ENCODE measurements at places on chromosomes 7 and 10.

DNA sequence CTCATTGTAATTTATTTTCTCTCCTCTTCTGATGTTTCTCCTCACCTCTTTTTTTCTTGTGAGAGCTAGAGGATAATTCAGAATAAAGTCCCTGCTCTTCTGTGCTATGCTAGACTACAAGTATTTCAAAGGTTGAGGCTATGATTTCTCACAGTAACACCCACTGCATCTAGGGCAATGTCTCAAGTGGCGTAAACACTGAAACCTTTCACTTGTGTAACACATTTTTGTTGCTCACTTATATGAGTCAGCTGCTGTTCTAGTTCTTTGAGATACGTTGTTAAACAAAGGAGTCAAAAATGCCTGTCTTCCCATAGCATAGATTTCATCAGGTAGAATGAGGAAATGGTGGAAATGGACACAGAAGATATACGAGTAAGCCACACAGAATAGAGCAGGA, 305.1 kb upstream of the PITRM1 start:
- peak; percentile 55 for DNase-seq

DNA sequence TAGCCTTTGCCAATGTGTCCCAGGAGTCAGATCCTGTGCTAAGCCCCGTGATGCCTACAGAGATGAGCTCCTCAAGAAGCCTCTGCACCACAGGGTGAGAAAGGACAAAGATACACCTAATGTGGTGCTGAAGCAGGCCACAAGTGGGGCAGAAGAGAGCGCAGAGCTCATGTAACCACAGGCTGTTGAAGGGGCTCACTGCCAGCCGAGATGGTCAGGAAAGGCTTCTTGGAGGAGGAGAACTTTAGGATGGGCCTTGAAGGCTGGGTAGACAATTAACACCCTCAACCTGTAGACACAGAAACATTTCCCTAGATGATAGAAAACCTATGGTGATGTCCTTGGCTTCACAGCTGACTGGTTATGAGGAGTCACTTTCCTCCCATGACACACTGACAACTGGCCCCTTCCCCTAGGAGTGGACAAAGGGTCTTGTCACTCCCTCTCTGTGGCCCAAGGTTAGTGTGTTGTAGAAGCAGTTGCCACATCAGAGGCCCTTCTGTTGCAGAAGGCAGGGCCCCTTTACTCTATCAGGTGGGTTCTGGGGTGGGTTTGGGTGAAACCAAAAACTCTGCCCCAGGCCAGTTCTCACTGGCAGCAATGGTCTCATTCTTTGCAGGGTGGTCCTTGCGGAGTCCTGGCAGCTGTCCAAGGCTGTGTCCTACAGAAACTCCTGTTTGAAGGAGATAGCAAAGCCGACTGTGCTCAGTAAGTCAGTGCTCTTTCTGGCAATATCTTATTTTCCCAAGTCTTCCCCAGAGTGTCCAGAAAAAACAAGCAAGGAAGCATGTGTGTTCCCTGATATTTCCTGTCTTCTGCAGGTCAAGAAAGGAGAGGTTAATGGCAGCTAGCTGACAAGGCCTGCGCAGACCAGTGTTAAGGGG, 69.2 kb downstream of the MINDY4 start:
- DNase-seq, result no peak

GRCh38 chr7:34371922-34372321, 286.1 kb upstream of the NPSR1 start:
- DNase-seq, result no peak

DNA sequence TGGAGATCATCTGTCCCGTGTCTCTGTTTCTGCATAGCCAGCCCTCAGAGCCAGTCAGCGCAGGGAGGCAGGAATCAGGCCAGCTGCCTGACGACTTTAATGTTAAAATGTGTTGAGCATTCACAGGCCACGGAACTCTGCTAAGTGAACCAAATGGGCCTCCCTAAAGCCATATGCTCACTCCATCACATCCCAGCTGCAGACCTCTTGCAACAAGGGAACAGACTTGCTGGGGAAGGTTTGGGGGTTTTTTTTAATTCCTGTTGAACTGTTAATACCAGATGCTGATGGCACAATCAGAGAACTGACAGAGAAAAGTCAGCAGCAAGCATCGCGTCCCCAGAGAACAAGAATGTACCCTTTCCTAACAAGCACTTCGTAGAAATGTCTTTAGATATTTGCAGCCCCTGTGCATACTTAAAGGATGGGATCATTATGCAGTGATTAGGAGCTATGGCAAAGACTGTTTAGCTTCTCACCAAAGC, 900.4 kb upstream of the AUTS2 start:
- no peak for DNase-seq

DNA sequence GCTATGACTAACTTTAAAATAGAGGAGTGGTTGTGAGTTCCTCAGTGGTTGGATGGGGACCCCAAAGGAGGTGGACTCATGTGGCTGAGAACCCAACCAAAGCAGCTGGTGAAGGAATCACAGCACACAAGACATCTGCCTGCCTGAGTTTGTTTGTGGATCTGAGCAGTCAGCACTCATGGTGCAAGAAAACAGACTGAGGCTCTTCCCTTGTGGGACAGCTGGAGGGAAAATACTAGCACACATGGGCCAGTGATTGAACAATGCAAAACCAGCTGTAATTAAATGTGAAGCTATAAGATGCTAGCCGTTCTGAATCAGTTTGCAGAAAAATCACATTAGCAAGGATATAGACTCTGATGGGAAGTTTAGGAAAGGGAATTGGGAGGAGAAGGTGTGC, 707.3 kb downstream of the GRID1 start:
- DNase-seq, result no peak

GRCh38 chr10:110781139-110781538, 90.6 kb upstream of the PDCD4 start:
- no peak for DNase-seq

DNA sequence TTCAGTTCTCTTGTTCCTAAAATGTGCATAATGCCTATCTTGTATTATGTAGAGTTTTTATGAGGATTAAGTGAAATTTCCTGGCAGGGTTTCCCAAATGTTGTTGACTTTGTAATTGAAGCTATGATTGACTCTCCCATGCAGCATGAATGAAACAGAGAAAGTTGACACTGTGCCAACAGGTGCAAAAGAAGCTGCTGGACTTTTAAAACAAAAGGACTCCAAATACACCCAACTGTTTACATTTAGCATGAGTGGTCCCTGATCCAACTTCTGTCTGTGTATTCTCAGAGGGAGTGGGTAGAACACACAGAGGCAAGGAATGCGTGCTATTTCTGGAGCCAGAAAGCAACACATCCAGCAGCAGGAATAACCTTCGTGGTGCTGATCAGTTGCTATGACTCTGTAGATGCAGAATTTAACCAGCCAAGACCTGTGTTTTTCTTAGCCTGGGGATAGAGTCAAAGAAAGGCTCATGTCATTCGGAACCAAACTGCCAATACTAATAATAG, 14.4 kb upstream of the RBM20 start:
- no peak for DNase-seq

- no peak for DNase-seq
Observed at GRCh38 chr10:114208351-114208750, 29.2 kb downstream of the TDRD1 start.

DNA sequence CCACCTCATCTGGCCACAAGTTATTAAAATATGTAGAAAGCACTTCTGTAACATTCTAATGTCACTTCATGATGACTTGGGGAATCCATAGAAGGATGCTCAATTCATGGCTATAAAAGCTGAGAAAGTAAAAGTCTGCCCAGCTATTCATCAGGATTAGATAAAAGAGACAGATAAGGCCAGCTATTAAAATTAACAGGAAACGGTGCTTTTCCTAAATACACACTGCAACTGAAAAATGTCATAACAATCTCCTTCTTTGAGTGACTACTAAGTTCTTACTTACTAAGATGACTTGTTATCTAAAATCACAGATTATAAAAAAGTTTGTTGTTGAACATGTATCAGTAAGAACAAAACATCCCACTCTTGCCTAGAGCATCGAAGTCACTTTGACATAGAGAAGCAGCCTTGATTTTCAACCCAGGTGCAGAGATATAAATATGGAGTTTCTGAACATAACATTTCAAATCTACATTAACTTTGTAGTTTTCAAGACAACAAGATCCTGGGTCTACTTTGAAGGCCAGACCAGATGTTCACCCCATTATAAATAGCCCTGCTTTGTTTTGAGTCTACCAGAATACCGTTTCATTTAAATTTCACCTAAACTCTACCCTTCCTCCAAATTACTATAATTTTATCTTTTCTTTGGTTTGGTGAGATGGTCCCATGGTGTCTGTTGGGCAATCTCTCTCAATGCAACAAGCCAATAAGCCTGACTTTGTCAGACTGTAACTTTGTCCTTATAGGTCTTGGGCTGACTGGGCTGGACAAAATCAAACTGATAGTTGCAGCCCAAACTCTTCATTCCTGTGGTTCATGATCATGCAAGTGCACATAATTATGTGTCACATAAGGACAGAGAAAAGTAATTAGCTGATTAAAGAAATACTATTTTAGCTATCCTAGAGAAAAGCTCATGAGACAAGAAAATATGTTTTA, 24.0 kb downstream of the HYCC1 start:
- DNase-seq, result no peak

GRCh38 chr7:30206491-30206890, 71.7 kb downstream of the MTURN start:
- no peak for DNase-seq

GRCh38 chr10:130231251-130231741, 95.1 kb downstream of the GLRX3 start:
- DNase-seq, result no peak

- DNase-seq, result no peak
Observed at GRCh38 chr7:152522571-152523067, 86.8 kb upstream of the KMT2C start.

DNA sequence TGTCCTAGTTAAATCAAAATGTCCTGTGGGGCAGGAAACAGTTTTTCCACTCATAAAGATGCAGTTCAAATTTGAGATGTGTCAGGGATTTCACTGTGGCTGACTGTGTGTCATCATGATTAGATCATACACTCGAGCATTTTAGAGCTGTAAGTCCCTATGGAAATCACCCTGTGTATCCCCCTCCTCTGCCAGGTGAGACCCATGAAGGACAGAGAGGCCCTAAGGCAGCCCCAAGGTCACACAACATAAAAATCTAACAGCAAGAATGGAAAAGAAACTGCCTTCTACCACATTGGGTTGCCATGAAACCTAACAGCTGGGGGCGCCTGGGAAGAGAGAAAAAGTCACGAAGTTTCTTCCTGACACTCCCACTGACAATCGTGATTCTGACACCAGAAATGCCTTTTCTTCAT, 135.8 kb downstream of the KCNMA1 start:
- DNase-seq, result no peak

GRCh38 chr7:101984133-101984879, 166.9 kb downstream of the CUX1 start:
- DNase-seq, result no peak

DNA sequence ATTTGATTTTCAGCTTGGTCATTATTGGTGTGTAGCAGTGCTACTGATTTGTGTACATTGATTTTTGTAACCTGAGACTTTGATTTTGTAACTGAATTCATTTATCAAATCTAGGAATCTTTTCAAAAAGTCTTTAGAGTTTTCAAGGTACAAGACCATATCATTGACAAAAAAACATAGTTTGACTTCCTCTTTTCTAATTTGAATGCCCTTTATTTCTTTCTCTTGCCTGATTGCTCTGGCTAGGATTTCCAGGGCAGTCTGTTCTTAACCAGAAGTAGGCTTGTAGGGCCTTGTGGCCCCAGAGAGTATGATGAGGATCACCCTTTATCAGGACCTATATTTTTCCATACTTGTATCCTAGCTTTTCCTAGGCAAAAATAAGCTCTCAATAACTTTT, 234.5 kb upstream of the FZD1 start:
- no peak for DNase-seq

DNA sequence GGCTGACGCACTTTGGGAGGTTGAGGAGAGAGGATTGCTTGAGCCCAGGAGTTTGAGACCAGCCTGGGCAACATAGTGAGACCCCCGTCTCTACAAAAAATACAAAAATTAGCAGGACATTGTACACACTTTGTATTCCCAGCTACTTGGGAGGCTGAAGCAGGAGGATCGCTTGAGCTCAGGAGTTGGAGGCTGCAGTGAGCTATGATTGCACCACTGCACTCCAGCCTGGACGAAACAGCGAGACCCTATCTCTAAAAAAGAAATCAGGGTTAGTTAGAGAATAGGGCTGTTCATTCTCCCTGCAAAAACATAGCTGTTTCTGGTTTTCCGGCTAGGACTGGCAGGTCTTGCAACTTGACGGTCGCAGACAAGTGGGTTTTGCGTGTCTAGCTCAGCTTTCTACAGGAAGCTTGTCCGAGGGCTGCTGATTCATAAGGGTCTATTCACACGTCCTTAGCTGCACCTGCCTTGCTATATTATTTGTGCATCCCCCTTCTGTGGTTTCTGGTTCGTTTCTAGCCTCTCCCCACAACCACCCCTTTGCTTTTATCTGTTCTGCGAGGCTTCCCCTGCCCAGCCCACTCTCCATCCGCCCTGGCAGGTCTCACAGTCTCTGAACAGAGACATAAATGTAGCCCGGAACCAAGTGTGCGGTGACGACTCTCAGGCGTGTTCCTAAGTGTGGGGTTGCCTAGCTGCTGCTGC, 10.7 kb downstream of the AMZ1 start:
- peak; percentile 80 for DNase-seq

DNA sequence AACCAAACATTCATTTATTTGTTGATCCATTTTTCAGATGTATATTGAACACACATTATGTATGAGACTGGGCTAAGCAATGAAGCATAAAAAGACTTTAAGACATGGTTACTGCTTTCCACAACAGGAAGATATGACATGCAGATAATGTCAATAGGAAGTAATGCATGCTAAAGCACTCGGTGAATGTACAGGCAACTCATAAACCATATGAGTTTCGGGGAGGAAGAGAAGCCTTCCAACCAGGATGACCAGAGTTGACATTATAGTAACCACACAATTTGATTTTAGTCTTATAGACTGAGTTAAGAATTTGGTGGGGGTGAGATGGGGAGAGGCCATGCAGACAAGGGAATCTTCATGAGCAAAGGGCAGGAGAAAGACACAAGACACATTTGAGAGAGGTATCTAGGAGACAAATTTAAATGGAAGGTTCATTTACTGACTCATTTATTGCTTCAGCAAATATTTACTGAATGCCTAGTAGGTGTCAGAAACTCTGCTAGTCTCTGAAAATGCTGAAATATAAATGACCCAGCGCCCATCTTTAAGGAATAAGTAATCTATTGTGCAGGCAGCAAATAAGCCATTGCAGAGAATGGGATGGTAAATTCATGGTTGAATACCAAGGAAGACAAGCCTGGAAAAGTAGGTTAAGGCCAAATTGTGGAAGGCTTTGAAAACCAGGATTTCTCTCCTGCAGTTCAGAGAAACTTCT, 19.0 kb upstream of the SLK start:
- no peak for DNase-seq

DNA sequence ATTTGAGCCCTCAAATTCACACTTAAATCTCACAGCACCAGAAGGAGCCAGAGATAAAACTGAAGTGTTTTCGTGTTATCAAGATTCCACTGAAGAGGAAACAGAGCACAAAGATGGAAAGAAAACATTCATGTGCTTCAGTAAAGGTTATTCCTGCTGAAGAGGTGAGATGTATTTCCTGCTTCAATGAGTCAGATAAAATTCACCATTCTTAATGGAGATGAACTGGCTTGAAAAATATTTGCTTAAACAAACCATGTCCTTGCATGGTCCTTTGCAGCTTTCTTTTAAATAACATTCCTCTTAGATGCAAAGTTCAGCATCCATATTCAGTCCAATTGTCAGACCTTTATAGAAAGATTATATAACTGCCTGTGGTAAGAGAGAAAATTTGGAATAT, 294.2 kb downstream of the IPMK start:
- no peak for DNase-seq
